Activated naive CD8-positive, alpha-beta T cell treated with anti-CD3 and anti-CD28 coated beads, Interleukin-2, amount 10 ng/mL, durations not matched to agents 7 days and 5 days (primary cell): ENCODE measurements at places on chromosomes 3 and 15. TPM values are rescaled to one million over a fixed set of nuclear protein-coding genes. Genes with fewer than 3 reads are reported as not detected.

Gene ARL14
- not detected for total RNA-seq

Gene DUOXA2
- not detected for total RNA-seq

Gene SLTM
- total RNA-seq: 130 TPM

Gene C15orf39
- total RNA-seq: 45.9 TPM

Gene IL12A
- total RNA-seq: 0.65 TPM

Gene SLC12A1
- not detected for total RNA-seq

Gene EDC3
- 47.0 TPM for total RNA-seq

Gene EAF2
- 13.3 TPM for total RNA-seq

Gene LPP
- total RNA-seq: 54.3 TPM

Gene GOLGA6B
- total RNA-seq: not detected

Gene SI
- not detected for total RNA-seq

Gene DUSP7
- 31.3 TPM for total RNA-seq

Gene INKA1
- 2.3 TPM for total RNA-seq

Gene TMCO5A
- total RNA-seq: not detected

Gene FANCD2
- total RNA-seq: 78.8 TPM

Gene CEP63
- total RNA-seq: 25.2 TPM

Gene GASK1A
- total RNA-seq: not detected

Gene NOX5
- total RNA-seq: not detected

Gene MYRIP
- total RNA-seq: not detected

Gene HRG
- total RNA-seq: not detected

Gene RASGRP1
- total RNA-seq: 175 TPM

DNA sequence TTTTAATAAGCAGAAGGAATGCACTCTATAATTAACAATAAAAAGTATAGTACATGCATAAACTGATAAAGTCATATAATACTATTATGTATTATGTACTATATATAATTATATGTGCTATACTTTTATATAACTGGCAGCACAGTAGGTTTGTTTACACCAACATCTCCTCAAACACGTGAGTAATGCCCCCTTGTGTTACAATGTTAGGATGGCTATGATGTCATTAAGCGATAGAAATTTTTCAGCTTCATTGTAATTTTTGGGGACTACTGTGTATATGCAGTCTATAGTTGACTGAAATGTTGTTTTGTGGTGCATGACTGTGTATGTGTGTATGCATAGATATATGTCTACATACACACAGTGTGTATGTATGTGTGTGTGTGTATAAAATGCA lies 100.6 kb downstream of the SLMAP start:
- no peak for DNase-seq
- H3K4me1 ChIP-seq: no peaks in the 10 kb centered on the region
- no peak overlapping the region for H3K27ac ChIP-seq
- H3K27me3 ChIP-seq: no peaks in the 10 kb centered on the region

- no peak overlapping the region for H3K27ac ChIP-seq
- no peaks in the 10 kb centered on the region for H3K27me3 ChIP-seq
- H3K4me1 ChIP-seq: peaks cover 31% of the 10 kb centered on the region
- peaks cover 40% of the 10 kb centered on the region for H3K36me3 ChIP-seq
Observed at GRCh38 chr3:129252748-129253147, 3.3 kb downstream of the COPG1 start.

GRCh38 chr3:192802957-192803899 lies 75.9 kb upstream of the FGF12 start:
- H3K4me3 ChIP-seq: no peak overlapping the region
- no peaks in the 10 kb centered on the region for H3K27me3 ChIP-seq
- H3K27ac ChIP-seq: no peak overlapping the region
- DNase-seq: no peak
- H3K36me3 ChIP-seq: no peaks in the 10 kb centered on the region

DNA sequence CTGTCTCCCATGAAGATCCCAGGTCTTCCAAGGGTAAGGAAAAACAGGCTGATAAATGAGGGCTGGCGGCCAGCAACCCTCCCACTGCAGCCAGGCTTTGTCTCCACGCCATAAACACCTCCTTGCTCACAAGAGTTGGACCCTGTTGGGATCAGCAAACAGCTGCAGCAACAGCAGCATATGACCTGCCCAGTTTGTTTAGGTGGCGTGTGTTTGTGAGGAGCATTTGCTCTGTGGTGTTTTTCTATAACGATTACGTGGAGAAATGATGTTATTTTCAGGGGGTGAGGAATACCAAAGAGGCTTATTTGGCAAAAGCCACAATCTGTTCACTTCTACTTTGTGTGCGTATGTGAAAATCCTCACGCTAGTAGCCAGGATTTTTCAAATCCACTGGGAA lies 58.5 kb downstream of the RFTN1 start:
- peaks cover 25% of the 10 kb centered on the region for H3K4me1 ChIP-seq
- H3K4me3 ChIP-seq: no peak overlapping the region
- H3K27ac ChIP-seq: no peak overlapping the region
- DNase-seq: no peak

- H3K4me3 ChIP-seq: no peak overlapping the region
- peaks cover 7% of the 10 kb centered on the region for H3K27me3 ChIP-seq
- H3K36me3 ChIP-seq: no peaks in the 10 kb centered on the region
Observed at GRCh38 chr3:140006331-140006730, 71.3 kb downstream of the CLSTN2 start.

- no peaks in the 10 kb centered on the region for H3K27me3 ChIP-seq
- H3K4me1 ChIP-seq: no peaks in the 10 kb centered on the region
- H3K4me3 ChIP-seq: no peak overlapping the region
Observed at GRCh38 chr3:19016851-19017250, 131.5 kb upstream of the KCNH8 start.

- DNase-seq: no peak
- no peaks in the 10 kb centered on the region for H3K36me3 ChIP-seq
- H3K4me3 ChIP-seq: no peak overlapping the region
- no peaks in the 10 kb centered on the region for H3K27me3 ChIP-seq
- peaks cover 12% of the 10 kb centered on the region for H3K4me1 ChIP-seq
Observed at GRCh38 chr3:150721285-150722130, 17.8 kb upstream of the ERICH6 start.

GRCh38 chr3:176650478-176650877 lies 546.8 kb downstream of the TBL1XR1 start:
- H3K36me3 ChIP-seq: no peaks in the 10 kb centered on the region
- no peak overlapping the region for H3K4me3 ChIP-seq
- H3K27ac ChIP-seq: no peak overlapping the region
- no peaks in the 10 kb centered on the region for H3K27me3 ChIP-seq
- DNase-seq: no peak

GRCh38 chr15:66789029-66790025 lies 87.3 kb downstream of the SMAD6 start:
- peaks cover 2% of the 10 kb centered on the region for H3K27me3 ChIP-seq
- H3K4me3 ChIP-seq: no peak overlapping the region

- H3K27me3 ChIP-seq: peaks cover 22% of the 10 kb centered on the region
- DNase-seq: no peak
- no peaks in the 10 kb centered on the region for H3K36me3 ChIP-seq
- no peak overlapping the region for H3K27ac ChIP-seq
- H3K4me1 ChIP-seq: no peaks in the 10 kb centered on the region
Observed at GRCh38 chr15:31042751-31043150, 51.3 kb upstream of the MTMR10 start.

- peak; percentile 65 for DNase-seq
- peak overlapping the region; percentile 71 for H3K27ac ChIP-seq
- H3K27me3 ChIP-seq: peaks cover 4% of the 10 kb centered on the region
- no peaks in the 10 kb centered on the region for H3K36me3 ChIP-seq
- H3K4me1 ChIP-seq: peaks cover 24% of the 10 kb centered on the region
Observed at GRCh38 chr15:72168131-72168807, 29.3 kb downstream of the GRAMD2A start.

- peaks cover 10% of the 10 kb centered on the region for H3K27me3 ChIP-seq
- no peaks in the 10 kb centered on the region for H3K4me1 ChIP-seq
- H3K36me3 ChIP-seq: no peaks in the 10 kb centered on the region
- no peak overlapping the region for H3K4me3 ChIP-seq
Observed at GRCh38 chr15:77838595-77838994, 205.9 kb upstream of the LINGO1 start.

DNA sequence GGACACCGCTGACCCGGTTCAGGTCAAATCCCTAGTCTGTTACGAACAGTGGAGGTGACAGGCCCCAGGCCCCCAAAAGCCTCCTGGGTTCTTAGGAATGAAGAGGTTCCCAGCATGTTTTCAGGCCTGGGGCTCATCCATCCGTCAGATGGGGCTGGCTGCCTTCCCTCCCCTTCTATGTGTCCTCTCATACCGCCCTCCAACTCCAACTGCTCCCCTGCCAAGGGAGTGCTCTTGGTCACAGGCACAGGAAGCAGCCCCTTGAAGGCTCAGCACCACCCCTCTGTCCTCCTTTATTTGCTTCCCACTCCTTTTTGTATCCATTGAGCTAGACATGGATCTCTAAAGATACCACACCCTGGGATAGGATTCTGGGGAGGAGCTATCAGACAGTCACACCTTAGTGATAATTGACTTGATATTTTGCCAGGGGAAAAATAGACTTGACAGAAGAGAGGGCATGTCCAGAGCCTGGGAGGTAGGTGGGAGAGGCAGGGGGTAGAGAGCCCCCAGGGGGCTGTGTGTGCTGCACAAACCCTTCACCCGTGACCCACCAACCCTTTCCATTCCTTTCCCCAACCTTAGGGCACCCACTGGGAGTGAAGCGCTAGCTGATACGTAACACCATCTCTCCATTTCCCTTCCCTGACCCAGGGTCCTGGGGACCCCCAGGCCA lies 10.7 kb upstream of the CSPG4 start:
- no peak overlapping the region for H3K4me3 ChIP-seq
- no peak for DNase-seq
- H3K27ac ChIP-seq: no peak overlapping the region

DNA sequence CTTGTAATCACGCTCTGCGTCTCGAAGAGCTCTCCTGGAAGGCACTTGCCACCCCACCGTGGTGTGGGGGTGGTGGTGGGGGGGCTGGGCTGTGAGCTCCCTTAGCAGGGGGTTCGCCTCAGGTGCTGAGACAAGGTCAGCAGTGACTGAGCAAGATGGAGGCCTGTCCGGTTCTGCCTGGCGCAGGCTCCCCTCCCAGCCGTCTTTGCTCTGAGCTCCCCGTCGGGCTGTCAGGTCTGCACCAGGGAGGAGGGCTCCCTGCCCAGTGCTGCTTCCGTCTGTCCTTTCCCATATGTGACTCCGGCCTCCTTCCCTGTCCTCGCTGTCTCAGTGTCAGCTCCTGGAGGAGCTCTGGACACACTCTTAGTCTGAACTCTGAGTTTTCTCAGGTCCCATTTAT lies 80.0 kb downstream of the PLXNA1 start:
- H3K4me1 ChIP-seq: no peaks in the 10 kb centered on the region
- H3K36me3 ChIP-seq: no peaks in the 10 kb centered on the region
- no peak overlapping the region for H3K27ac ChIP-seq
- H3K4me3 ChIP-seq: no peak overlapping the region

DNA sequence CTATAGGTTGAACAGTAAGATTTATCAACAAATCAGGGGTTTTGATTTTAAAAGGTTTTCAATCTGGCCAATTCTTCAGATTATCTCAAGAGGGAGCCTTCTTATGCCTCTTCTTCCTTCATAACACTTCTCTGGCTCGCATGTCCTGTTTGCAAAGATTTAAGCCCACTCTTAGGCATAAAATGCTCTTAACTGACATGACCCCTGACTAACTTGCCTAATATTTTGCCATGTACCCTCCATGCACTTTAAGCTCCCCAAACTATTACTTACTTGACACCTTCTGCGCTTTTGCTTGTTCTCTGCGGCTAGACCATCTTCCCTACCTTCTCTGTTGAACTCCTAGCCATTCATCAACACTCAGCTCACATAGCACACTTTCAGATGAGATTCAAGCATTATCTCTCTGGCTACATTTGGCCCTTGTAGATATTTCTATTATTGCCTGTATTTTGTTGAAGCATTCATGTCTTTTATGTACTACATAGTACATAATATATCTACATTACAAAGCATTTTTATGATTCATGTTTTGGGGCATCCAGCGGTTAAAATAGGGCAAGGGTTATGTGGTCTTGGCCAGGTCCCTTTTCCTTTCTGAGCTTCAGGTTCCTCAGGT lies 1.0 kb upstream of the ARIH1 start:
- peak overlapping the region; percentile 89 for H3K4me3 ChIP-seq
- no peaks in the 10 kb centered on the region for H3K27me3 ChIP-seq
- peaks cover 22% of the 10 kb centered on the region for H3K4me1 ChIP-seq
- peak overlapping the region; percentile 96 for H3K27ac ChIP-seq
- peaks cover 14% of the 10 kb centered on the region for H3K36me3 ChIP-seq
- no peak for DNase-seq

- H3K4me3 ChIP-seq: no peak overlapping the region
- no peaks in the 10 kb centered on the region for H3K27me3 ChIP-seq
- H3K27ac ChIP-seq: no peak overlapping the region
Observed at GRCh38 chr3:113054552-113054951, 63.8 kb downstream of the GTPBP8 start.

- H3K4me1 ChIP-seq: no peaks in the 10 kb centered on the region
- no peak for DNase-seq
- H3K27ac ChIP-seq: no peak overlapping the region
Observed at GRCh38 chr15:87947560-87947959, 309.0 kb downstream of the NTRK3 start.

DNA sequence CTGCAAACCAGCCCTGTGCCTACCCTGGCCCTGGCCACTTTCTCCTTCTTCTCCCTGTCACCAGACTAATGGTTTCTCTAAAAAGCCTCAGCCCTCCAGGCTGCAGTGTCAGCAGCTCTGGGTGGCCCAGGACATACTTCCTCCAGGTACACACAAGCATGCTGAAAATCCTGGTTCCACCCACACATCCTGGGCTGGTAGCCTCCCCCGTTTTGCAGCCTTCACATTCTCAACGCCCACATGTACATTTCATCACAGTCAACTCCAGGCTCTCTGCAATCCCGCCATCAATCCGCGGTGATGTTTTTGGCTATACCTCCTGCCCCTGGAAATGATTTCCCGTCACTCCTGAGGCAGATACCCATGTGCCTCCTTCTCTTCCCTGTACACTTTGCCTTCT lies 59.4 kb downstream of the MAGEF1 start:
- DNase-seq: no peak
- peak overlapping the region; percentile 6 for H3K27ac ChIP-seq
- H3K36me3 ChIP-seq: no peaks in the 10 kb centered on the region
- no peak overlapping the region for H3K4me3 ChIP-seq

DNA sequence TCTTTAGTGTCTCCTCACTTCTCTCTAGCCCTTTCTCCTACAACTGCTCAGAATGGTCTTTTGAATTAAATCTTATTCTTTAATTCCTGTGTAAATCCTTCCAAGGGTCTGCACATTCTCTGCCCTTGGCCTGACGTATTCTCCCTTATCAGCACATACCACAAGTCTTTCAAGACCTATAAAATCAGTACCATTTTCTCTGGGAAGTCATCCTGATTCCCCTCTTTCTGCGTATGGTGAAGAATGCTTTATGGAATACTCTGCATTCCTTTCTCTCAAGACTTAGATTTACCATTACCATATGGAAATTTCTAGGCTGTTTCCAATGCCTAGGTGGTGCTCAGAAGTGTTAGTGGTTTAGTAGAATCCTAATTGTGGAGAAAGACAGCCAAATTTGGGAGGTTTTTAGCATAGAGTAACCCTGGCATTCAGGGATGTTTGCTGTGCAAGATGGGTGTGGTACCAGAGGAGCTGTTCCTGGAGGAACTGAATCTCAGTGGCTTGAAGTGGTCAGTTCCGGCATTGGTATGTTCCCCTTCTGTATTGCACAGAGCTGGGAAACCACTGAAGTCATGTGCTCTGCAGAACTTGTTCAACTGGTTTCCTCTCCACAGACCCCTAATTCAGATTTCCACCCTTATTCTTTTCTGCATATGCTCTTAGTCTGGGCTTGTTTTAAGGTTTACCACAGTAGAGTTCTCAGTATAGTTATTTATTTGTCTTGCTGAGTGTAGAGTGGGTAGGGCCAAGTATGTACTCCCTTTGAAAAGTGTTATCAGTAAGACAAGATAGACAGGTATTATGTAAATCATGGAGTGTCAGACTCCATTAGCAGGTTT lies 24.5 kb downstream of the IQGAP1 start:
- DNase-seq: no peak
- peak overlapping the region; percentile 57 for H3K27ac ChIP-seq
- H3K36me3 ChIP-seq: peaks cover 39% of the 10 kb centered on the region
- peak overlapping the region; percentile 50 for H3K4me3 ChIP-seq

GRCh38 chr15:78907577-78907976 lies 34.9 kb downstream of the MORF4L1 start:
- H3K27ac ChIP-seq: no peak overlapping the region
- H3K36me3 ChIP-seq: peaks cover 29% of the 10 kb centered on the region
- no peaks in the 10 kb centered on the region for H3K27me3 ChIP-seq
